ENCODE measurements at places on chromosomes 3 and 15.

GRCh38 chr3:13120928-13121552, 47.8 kb upstream of the IQSEC1 start:
- DNase-seq, result no peak

- DNase-seq, result no peak
Observed at GRCh38 chr3:196531418-196531817, 16.3 kb upstream of the SMCO1 start.

DNA sequence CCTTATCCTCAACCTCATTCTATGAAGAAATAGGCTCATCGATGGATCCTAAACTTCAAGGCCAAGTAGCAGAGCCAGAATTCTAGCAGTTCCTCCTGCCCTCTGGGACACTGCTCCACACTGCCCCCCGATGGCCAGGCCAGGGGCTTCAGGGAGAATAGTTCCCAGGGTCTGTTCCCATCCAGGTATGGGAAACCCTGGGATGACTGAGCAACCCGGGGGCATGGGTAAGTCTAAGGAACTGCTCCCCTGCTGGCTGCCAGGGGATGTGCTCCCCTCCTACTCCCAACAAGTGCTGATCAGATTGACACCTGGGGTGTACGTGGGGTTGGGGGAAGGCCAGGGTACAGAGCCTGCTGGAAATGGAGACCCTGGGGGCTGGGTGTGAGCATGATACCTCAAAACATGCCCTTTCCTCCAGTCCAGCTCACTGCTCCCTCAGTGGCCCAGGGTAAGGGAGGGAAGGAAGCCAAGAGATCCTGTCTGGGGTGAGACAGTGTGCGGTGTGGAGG, 7.6 kb downstream of the ULK3 start:
- peak; percentile 66 for DNase-seq

DNA sequence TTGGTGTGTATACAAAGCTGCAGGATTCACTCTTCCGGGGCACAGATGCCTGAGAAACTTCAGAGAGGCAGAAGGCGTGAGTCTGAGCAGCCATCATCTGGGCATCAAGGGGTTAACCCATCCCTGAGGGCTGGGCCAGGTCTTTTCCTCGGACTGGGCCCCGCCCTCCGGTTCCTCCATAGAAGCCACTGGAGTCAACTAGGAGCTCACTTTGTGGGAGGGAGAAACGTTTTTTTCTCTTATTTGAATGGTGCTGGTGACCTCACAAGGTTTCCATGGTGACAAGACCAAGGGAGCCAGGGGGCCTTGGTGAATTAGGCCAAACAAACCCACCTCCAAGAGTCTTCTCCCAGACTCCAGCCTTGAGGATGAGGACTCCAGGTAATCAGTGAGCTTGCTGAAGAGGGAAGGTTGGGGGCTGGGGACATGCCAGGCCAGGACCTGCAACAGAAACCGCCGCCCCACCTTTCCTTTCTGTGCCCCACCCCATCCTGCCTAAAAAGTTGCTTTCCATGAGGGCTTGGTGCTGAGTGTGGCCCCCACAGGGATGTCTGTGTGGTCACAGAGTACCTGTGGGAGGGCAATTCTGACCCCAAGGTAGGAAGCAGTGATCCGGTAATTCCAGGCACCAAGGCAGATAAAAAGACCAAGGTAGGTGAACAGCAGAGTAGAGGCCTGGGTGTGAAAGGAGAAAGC, 14.8 kb upstream of the INSYN1 start:
- no peak for DNase-seq

DNA sequence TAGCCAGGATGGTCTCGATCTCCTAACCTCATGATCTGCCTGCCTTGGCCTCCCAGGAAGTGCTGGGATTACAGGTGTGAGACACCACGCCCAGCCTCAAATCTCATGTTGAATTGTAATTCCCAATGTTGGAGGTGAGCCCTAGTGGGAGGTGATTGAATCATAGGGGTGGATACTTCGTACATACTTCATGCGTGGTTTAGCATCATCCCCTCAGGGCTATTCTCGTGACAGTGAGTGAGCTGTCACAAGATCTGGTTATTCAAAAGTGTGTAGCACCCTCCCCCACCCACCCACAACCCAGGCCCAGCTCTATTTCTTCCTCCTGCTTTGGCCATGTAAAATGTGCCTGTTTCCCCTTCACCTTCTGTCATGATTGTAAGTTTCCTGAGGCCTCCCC, 236.9 kb upstream of the IL12A start:
- no peak for DNase-seq

DNA sequence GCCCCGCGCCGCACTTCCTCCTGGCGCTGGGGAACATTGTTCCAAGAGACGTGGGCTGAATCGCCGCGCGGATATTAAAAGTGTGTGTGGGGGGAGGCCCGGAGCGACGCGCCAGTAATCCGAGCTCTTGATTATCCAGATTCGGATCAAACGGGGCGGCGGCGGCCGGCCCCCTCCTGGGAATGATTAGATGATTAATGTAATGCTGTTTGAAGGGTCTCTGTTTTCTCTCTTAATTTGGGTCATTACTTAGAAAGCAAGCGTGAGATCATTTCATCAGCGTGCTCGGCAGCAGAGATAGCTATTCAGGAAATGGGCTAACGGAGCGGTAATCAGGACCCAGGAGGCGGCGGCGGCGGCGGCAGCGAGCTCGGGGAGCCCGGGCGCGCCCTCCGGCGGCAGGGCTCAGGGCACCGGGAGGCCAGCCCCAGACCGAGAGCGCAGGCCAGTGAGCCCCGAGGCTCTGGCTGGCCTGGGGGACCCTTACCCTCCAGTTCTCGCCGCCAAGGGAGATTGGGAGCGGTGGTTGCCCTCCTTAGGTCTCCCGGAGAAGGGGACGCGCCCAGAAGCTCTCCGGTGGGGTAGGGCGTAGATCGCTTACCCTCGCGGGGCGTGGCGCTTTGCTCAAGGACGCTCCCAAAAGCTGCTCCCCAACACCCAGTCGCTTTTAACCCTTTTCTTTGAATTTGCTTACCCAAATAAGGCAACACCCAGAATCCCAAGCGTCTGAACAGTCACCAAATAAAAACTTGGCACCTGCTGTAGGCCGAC, 4.5 kb downstream of the FEZF2 start:
- no peak for DNase-seq

DNA sequence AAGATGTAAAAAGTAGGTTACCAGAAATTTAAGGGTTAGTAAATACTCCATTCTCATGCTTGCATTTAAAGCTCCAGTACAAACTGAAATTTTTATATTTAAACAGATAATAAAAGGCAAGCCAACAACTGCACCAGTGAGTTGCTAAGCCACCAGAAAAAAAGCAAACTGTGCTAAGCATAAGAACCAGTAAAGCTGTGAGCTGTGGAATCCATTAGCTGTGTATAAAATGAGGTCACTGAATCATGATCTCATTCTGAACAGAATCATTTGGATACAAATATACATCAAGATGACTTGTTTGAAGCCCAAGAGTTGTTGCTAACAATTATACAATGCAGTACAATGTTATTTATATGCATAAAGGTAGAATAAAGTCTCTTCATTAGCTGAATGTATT, 1312.2 kb downstream of the SI start:
- DNase-seq, result no peak

GRCh38 chr3:9214599-9214998, 34.8 kb downstream of the SRGAP3 start:
- DNase-seq, result no peak

DNA sequence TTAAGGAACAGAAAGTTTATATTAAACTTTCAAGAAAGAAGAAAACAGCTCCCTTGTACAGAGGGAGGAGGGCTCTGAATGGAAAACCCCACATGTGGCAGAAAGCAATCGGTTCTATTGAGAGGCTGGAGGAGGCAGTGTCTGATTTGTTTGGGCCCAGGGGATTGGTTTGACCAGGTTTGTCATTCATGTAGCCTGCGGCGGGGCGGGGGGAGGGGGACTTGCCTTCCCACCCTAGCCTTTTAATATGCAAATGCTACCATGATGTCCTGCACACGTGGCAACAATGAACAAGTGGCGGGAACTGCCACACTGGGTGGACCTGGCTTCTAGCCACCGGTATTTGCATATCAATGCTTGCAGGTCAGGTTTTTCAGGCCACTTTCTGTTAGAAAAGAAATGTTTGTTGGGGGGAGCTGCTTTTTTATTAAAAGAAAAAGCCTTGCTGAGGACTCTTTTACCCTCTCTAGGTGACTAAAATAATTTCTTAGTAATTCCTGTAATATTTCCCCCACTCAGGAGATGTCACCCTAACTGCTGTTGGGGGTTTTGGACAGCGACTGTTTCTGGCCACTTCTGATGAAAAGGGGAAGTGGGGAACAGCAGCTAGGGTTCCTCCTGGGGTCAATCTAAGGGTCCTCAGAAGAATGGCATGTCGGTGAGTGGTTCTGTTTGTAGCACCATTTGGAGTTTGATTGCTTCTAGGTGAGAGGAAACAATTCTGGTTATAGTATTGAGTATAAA, 691.2 kb downstream of the TBL1XR1 start:
- DNase-seq, result no peak

DNA sequence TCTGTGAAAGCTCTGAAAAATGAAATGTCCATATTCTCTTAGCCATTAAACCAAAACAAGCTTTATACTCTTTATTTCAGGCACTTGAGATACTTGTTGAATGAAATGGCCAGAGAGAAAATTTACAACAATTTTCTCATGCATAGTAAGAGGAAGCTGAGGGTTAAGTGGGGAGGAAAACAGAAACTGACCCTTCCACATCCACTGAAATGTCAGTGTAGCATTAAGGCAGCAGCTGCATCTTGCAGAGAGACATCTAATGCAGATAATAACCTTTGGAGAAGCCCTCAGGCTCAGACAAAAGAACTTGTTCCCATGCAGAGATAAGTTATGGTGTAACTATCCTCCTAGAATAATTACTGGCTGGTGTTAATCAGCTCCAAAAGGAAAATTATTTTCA, 34.0 kb downstream of the ZDHHC23 start:
- DNase-seq, result no peak

DNA sequence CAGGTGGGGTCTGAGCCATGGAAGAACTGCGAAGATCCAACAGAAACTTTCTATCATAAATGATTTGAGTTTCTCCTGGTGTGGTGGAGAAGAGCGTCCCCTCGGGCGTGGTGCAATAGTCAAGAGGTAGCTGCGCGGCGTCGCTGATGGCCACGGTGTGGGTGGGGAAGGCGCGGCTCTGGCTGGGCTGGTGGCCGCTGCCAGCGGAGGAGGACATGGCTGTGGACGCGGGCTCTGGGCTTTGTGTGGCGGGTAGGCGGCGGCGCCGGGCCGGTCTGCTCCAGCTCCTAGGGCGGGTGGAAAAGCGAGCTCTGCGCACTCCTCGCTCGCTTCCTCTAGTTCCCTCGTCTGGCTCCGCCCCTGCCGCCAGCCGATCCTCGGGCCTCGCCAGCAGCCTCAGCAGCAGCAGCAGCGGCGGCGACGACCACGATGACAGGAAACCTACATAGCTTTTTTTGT, 5.9 kb downstream of the STARD9 start:
- DNase-seq, result peak; percentile 87

DNA sequence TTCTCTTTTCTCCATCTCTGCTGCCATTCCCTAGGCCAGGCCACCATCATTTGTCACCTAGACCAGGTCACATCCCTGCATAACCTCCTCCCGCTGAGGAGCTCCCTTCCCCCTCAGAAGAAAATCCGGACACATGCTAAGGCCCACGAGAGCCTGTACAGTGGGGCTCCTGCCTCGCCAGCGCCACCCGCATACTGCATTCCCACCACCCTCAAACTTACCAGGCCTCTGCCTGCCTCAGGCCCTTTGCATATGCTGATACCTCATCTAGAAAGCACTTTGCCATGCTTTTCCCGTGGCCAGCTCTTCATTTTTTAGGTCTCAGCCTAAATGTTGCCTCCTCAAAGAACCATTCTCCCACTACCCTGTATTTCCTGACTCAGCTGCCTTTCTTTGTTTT, 220.1 kb upstream of the CTDSPL start:
- DNase-seq, result no peak

DNA sequence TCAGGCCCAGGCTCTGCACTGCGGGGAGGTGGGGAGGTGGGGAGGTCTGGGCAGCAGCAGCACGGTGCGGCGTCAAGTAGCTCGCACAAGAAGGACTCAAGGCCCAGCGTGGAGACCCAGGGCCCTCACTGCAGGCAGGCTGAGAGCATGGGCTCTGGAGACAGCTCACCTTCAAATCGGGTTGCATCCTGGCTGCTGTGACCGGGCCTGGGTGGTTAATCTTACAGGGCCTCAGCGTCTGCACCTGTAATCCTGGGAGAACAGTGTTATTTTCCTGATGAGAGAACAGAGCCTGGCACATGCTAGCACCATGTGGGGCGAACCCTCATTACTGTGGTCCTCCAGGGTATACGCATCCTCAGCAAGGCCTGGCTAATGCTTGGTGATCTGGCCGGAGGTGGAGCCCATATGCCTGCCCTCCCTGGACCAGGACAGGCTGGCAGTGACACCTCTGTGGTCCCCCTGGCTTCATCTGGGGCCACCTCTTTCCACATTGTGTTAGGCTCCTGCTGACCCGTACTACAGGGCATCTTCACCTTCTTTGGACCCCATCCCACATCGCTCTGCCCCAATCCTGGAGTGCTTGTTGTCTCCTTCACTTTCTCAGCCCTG, 55.5 kb downstream of the RGMA start:
- DNase-seq, result no peak

GRCh38 chr15:69926006-69926405, 171.7 kb downstream of the TLE3 start:
- DNase-seq, result no peak

- no peak for DNase-seq
Observed at GRCh38 chr15:55403531-55403930, 4.6 kb downstream of the CCPG1 start.

- DNase-seq, result peak; percentile 17
Observed at GRCh38 chr3:197749315-197749600, 425 bp upstream of the FYTTD1 start.

DNA sequence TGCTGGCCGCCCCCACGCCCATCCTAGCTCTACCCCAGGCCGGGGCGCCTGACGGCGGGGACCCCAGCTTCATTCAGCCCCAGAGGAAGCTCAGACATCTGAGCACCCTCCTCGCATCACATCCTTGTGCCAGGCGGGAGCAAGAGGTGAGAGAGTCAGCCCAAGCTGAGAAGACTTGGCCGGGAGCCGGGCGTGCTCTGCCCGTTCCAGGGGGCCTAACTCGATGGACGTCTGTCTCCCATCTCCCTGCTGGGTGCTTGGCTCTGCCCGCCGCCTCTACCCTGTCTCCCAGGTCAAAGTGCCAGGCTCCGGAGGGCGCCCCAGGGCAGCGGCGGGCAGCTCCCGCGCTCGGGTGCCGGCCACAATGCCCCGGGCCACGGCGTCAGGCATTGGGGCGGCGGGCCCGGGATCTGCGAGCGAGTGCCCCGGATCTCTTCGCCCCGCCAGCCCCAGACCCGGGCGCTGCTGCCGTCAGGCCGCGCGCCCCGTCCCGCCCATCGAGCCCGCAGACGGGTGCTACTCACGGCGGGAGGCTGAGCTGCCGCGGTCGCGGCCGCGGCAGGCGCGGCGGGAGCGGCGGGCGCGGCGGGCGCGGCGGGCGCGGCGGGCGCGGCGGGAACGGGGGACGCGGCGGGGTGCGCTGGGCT, 388 bp downstream of the DAPK2 start:
- DNase-seq, result no peak

- DNase-seq, result no peak
Observed at GRCh38 chr3:140695361-140696061, 17.6 kb downstream of the TRIM42 start.

GRCh38 chr15:20358779-20359414, 182.7 kb downstream of the GOLGA6L6 start:
- DNase-seq, result no peak

GRCh38 chr15:42133886-42134502, 22.4 kb downstream of the PLA2G4F start:
- DNase-seq, result no peak
